Psoas muscle (tissue), 8 donors: ENCODE measurements at places on chromosomes 4 and X. TPM values are rescaled to one million over a fixed set of nuclear protein-coding genes. Genes with fewer than 3 reads are reported as not detected.

The CLCN4 gene
- 4.1 TPM for polyA plus RNA-seq

GRCh38 chrX:24002167-24002566 is 24.8 kb downstream of the KLHL15 start:
- no peaks in the 10 kb centered on the region for H3K27me3 ChIP-seq
- no peak overlapping the region for H3K27ac ChIP-seq
- no peaks in the 10 kb centered on the region for H3K4me1 ChIP-seq
- no peak overlapping the region for H3K4me3 ChIP-seq
- H3K36me3 ChIP-seq: peaks cover 12% of the 10 kb centered on the region

- DNase-seq: no peak
- no peak overlapping the region for H3K4me3 ChIP-seq
- no peaks in the 10 kb centered on the region for H3K27me3 ChIP-seq
Observed at GRCh38 chrX:16511796-16512776, 137.9 kb upstream of the S100G start.

- H3K4me1 ChIP-seq: no peaks in the 10 kb centered on the region
- no peaks in the 10 kb centered on the region for H3K27me3 ChIP-seq
- H3K36me3 ChIP-seq: no peaks in the 10 kb centered on the region
- no peak overlapping the region for H3K27ac ChIP-seq
- no peak overlapping the region for H3K4me3 ChIP-seq
- DNase-seq: no peak
Observed at GRCh38 chr4:53421791-53422190, 44.4 kb downstream of the FIP1L1 start.
